LHCN-M2 (cell line): ENCODE measurements at places on chromosomes 7 and 10. TPM values are rescaled to one million over a fixed set of nuclear protein-coding genes. Genes with fewer than 3 reads are reported as not detected.

- DNase-seq, result peak; percentile 52
Observed at GRCh38 chr10:122149561-122150505, 121.3 kb upstream of the BTBD16 start.

- no peak for DNase-seq
Observed at GRCh38 chr7:134910968-134911367, 75.3 kb upstream of the AGBL3 start.

- DNase-seq, result no peak
Observed at GRCh38 chr7:91050677-91051076, 213.6 kb upstream of the FZD1 start.

GRCh38 chr10:12835709-12836108 is 165.8 kb downstream of the CCDC3 start:
- peak; percentile 33 for DNase-seq

DNA sequence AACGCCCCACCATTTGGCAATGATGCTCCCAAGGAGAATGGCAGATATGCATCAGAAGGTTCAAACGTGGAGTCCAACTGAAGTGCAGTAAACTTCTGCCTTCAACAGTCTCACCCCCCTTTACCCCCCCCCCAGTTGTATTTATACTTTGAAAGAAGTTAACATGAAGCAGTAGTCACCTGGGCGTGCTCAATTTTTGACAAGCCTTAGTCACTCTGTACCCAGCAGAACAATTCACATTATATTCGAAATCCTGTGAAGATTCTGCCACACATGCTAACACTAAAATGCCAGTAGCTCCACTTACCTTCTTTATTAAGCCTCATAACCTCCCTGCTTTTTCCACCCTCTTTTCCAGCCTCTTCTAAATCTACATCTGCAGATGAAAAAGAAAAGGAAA is 894 bp downstream of the ATXN7L1 start:
- no peak for DNase-seq

DNA sequence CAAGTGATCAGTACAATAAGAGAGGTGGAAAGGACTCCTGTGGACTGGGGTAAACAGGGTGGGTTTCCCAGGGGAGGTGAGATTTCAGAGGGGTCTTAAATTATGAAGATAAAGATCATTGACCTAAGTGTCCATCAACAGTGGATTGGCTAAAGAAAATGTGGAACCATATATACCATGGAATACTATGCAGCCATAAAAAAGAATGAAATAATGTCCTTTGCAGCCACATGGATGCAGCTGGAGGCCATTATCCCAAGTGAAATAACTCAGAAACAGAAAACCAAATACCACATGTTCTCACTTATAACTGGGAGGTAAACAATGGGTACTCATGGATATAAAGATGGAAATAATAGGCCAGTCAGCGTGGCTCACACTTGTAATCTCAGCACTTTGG is 28.9 kb upstream of the CUX1 start:
- DNase-seq, result no peak

DNA sequence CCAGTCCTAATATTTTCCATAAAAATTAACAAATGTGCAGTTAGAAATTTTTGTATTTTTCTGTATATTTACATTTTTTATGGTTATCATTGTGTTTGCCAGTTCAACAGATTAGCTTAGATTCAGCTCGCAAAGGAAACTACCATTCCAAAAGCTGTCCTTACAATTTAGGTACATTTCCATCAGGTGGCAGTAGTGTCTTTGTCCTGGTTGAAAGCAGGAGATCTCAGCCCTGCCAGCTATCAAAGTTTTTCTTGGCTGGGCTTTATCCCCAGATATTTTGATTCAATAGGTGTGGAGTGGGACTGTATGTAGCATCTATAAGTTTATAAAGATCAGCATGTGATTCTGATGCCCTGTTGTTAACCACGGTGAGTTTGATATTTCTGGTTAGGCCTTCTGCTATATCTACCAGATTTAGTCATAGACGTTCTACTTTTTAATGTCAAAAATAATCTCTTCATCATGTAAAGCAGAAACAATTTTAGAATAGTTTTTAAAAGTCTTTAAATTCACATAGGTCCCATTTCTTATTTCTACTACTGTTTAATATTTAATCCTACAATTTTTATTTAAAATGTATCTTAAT is 15.5 kb upstream of the ICA1 start:
- DNase-seq, result peak; percentile 18

DNA sequence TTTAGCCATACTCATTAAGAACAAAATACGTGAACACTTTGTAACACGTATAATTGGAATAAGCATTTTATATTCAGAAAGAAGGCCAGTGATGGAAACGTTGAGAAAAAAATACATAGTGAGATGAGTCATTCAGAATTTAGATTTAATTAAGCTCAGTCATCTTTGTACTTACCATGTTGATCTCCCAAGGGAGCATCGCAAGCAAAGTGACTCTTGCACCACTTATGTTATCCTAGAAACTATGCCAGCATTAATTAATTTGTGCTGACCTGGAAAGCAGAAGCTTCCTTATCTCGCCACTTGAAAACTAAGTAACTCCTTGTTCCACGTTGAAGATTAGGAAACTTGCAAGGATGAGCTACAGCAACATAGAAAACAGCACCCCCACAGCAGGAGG is 9.7 kb upstream of the MPP7 start:
- peak; percentile 51 for DNase-seq

DNA sequence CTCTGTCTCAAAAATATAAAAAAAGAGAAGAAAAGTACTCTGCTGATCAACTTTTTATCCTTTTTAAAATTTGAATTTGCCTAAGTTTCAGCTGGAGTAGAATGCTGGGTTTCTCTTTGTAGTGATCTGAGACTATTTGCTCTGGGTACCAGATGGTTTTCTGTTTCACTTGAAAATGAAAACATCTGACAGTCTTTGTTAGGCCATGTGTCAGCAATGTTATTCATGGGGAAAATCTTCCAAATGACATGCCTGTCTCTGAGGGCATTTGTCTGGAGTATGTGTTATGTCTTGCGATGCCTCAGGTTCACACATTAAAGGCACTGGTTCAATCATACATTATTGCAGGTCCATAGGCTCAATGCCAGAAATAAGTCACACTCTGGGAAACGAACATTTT is 175.3 kb upstream of the TMEM229A start:
- no peak for DNase-seq

DNA sequence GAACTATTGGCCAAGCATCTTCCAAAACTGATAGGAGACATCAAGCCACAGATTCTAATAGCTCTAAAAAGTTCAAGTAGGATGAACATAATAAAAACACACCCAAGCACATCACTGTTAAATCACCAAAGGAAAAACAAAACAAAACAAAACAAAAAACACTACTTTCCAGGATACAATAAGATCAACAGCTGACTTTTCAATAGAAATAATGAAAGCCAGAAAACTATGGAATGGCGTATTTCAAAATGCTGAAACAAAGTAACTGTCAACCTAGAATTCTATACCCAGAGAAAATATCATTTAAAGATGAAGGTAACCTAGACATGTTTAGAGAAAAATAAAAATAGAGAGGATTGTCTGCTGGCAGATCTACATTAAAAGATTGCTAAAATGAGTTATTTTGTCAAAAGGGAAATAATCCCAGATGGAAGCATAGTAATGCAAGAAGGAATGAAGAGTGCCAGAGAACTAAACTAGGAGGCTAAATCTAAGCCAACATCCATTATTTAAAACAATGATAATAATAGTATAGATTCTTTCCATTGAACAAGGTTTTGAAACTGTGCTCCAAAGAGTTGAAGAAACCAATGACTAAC is 13.9 kb downstream of the TUBAL3 start:
- no peak for DNase-seq

Gene USP6NL
- total RNA-seq, result 11.0 and 11.4 TPM in 2 replicates

Gene SMKR1
- total RNA-seq, result 0.46 and 0.71 TPM in 2 replicates

Gene POR
- total RNA-seq, result 97.7 and 122 TPM in 2 replicates

Gene DYNC1I1
- 1.1 and 2.2 TPM in 2 replicates for total RNA-seq

Gene ELOVL3
- total RNA-seq, result 4.9 and 6.4 TPM in 2 replicates

Gene RTKN2
- total RNA-seq, result 6.9 and 8.6 TPM in 2 replicates

Gene SLC26A4
- total RNA-seq, result 34.8 and 59.2 TPM in 2 replicates

Gene ZNF488
- total RNA-seq, result 0.11 TPM in 1 of 2 replicates, not detected in the other

Gene BTBD16
- total RNA-seq, result not detected in 2 replicates
